ENCODE measurements at places on chromosomes 1 and 21.

DNA sequence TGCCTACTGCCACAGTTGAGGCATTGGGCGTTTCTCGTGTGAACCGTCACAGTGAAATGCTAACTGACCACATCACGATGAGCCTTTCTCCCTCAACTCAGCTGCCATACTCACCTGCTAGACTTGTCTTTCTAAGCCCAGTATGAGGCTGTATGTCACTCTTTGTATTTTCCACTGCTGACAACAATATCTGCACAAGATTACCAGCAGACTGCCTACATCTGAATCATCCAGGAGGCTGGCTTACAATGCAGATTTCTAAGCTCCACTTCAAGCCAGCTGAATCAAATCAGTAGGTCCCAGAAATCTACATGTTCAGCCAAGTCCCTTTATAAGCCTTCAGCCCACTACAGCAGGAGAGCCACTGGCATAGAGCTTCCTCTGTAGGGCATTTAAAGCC is 355.0 kb upstream of the DUSP10 start:
- no peak for DNase-seq

DNA sequence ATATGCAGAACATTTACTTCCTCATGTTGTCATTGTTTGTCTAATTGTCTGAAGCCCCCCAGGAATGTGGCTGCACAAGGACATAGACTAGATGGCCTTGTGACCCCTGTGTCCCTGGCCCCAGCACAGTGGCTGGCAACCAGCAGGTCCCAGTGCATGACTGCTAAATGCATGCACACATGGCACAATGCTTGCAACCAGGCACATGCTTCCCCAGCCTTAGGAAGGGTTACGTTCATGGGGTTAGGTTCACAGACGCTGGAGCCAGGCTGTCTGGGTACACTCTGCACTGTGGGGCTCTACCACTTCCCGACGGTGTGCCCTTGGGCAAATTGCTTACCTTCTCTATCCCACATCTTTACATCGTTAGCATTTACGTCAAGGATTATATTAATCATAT is 21.2 kb upstream of the CLIC6 start:
- DNase-seq = no peak

DNA sequence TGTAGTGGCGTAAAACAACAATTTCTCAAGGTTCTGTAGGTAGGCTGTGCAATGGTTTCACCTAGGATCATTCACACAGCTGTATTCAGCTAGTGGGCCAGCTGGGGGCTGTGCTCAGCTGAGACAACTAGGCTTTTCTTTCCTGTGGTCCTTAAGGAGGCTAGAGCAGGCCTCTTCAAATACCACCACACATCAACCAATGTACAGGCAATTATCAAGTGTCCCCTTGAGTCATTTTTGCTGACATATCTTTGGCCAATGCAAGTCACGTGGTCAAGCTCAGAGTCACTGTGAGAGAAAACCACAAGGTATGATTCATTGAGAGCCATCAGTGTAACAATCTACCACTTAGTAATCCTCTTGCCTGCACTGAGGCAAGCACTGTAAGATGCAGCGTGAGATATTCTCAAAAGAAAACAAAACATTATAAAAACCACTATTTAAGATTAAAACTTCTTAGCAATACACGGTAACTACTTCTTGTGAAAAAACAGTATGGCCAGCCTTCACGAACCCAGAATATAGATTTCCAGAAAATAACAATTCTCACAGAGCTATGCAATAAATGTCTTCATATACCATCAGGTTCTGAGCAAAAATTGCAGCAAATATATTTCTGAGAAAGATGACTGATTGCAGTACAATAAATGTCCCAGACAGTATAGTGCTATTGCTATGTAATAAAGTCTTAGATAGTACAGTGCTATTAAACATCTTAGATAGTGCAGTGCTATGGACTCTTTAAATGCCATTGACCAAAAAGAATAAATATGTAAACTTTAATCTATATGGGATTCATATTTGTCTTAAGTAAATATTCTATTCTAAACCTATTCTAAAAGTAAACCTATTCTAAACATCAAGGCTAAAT is 55.3 kb downstream of the NME7 start:
- DNase-seq = peak; percentile 6

GRCh38 chr1:88801575-88802208 is 89.7 kb downstream of the GTF2B start:
- no peak for DNase-seq

DNA sequence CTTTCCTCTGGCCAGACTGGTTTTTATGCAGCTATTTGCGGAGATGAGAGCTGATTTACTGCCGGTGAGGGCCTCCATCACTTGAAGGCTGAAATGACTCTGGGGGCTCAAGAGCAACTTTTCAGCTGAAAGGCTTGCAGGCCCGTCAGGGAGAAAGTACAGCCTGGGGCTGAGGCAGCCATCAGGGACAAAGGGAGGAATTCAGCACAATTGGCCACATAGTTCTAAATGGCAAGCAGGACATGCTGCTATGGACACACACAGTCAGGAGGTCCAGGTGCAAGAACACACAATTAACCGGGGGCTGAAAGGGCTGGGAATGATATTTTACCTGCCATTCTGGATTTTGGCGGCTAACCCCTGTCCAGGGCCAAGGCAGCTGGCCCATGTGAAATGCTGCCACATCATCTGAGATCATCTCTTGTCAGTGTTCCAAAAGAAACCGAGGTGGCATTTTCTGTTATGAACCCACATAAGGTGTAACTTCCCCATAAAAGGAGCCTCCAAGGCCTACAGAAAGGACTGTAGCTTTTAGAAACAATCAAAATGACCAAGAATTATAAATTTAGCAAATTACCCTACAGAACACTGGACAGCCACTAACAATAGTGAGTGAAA is 58.2 kb downstream of the LMX1A start:
- DNase-seq = no peak

- DNase-seq = no peak
Observed at GRCh38 chr1:29832936-29833335, 596.6 kb downstream of the PTPRU start.

GRCh38 chr1:85573322-85573721 is 7.2 kb upstream of the CCN1 start:
- no peak for DNase-seq

DNA sequence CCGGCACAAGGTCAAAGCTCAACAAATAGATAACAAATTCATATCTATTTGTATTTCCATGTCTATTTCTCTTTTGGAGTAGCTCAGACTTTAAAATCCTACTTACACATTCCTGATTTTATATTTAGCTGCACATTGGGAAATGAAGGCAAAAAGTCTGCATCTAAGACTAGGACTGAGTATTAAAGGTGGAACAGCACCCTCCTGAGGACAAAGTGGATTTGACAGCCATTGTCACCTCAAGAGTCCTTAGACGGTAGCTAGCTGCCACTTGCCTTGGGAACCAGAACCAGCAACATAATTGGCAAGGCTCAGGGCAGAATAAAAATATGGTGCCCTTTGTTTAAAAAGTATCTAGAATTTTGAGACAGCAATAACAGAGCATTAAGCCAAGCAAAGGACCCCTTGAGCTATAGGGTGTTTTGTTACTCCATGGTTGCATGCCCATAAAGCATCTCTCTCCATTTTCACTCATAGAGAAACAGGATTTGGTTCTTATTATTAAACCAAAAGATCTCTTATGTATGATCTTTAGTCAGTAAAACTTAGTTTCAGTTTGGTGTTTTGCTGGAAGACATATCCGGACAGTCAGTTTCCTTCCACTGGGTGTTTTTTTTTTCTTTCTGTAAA is 30.0 kb upstream of the SGIP1 start:
- no peak for DNase-seq

DNA sequence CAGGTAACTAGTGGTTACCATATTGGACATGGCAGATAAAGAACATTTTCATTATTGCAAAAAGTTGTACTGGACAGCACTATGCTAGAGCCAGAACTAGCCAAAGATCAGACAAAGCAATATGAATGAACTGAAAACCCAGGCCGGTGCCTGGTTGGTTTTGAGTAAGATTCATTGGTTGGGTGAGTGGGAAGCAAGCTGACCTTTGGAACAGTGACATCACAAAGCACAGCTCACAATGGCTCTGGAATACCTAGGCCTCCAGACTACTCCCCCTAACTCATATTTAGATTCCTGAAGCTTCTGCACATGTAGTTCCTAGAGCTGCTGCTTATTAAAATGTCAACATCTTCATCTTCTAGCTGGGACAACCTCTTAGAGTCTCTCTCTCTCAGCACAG is at the start of gene TMCO2:
TMCO2 (plus strand) TSS at position 283 of the 400 bp plus-strand sequence; CDS start at position 340, 57 bp downstream.
- DNase-seq = no peak
